ENCODE measurements at places on chromosomes 1 and 21. TPM values are rescaled to one million over a fixed set of nuclear protein-coding genes. Genes with fewer than 3 reads are reported as not detected.

Gene RPS6KC1
- 22.6 TPM for total RNA-seq

DNA sequence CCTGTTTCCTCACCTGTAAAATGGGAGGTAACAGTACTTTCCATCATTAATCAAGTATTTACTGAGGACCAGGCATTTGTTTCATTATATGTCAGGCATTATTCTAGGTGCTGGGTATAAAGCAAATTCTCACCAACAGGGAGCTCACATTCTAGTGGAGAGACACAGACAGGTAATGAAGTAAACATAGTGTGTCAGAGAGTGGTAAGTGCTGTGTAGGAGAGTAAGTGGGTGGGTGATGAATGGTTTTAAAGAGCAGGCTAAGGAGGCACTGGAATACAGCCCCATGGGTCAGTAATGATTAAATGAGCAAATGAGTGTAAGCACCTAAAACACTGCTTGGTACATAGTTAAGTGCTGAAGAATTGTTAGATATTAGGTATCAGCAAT lies 60.4 kb downstream of the DNTTIP2 start:
- no peak for DNase-seq

- DNase-seq: no peak
Observed at GRCh38 chr1:176786274-176786673, 323.3 kb downstream of the PAPPA2 start.

GRCh38 chr21:35203093-35203977 lies 154.2 kb upstream of the RUNX1 start:
- no peak for DNase-seq

DNA sequence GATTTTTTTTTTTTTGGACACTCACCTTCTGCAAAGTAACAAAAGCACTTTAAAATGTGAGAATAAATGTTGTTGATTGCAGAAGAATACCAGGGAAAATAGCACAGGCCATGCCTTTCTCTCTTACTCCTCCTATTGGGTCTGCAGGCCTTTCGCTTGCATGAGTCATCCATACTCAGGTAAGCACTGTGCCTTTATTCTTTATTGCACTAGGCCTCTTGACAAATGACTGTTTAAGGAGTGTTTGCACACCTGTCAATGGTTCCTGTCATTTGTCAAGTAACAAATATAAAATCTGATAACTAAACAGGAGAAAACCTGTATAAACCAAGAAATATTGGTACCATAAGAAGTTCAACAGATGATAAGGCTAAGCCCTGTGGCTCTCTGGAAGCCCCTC lies 106.5 kb downstream of the RGS7 start:
- DNase-seq: no peak

Gene KLF17
- not detected for total RNA-seq

Gene PGLYRP3
- total RNA-seq: not detected

Gene TLR5
- total RNA-seq: 7.0 TPM

- no peak for DNase-seq
Observed at GRCh38 chr1:157249326-157249725, 111.1 kb upstream of the ETV3 start.

DNA sequence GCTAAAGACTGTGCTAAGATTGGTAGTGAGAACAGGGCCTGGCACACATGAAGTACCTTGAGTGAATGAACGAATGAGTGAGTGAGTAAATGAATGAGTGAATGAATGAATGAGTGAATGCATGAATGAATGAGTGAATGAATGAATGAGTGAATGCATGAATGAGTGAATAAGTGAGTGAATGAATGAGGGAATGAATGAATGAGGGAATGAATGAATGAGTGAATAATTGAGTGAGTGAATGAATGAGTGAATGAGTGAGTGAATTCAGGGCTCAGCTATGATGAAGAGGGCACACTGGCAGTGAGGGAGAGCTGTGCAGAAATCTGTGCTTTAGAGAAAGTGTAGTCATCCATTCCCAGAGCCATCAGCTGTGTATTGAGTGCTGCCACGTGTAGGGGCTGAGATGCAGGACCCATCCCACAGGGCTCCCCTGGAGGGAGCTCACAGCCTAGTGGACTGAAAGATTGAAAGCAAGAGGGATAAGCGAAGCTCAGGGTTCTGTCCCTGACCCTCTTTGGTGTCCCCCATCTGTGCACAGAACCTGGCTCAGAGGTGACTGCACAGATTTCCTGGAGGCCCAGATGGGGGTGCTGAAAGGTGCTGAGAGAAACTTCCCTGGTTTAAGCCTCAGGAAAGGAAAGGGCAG lies 217.9 kb upstream of the VAMP3 start:
- DNase-seq: no peak

DNA sequence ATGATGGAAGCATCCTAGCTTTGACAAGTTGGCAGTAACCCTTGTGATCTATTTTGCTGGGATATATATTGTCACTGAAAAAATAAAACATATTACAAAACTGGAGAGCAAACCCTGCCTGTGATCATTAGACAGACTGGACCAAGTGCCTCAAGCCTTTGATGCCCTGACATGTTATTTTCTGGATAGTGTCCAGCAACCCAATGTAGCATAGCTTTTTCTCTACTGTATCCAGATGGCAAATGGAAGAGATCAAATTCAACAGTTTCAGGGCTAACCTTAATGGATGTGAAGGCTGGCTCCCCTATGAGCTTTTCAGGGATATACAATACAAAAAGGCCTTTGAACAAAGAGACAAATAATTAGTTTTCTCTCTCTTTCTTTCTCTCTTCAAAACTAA lies 25.1 kb downstream of the WARS2 start:
- DNase-seq: no peak

Gene SAMD13
- not detected for total RNA-seq

- no peak for DNase-seq
Observed at GRCh38 chr21:36200081-36200561, 43.5 kb downstream of the DOP1B start.

DNA sequence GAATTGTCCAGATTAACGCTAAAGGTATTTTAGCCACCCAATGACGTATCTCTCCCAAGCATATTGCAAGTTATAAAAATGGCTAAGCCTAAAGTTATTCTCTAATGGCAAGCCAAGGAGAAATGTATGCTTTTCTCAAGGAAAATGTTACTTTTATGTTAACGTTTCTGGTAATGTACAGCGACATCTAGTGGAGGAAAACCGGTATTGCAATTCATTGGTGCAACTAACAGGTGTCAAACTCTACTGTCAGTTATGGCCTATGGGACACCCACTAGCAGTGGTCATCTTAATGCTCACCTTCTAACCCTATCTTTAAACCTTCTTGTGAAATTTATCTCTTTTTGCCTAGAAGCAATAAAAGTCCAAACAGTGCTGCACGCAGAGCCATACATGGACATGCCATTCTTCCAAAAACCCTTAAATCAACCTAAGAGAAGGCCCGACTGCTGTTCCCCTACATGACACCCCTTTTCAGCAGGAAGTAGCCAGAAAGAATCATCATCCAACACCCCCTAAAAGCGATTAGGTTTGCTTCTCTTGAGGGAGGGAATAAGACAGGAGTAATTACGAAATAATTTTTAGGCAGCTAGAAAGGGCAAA lies 68.7 kb upstream of the LRIF1 start:
- no peak for DNase-seq

DNA sequence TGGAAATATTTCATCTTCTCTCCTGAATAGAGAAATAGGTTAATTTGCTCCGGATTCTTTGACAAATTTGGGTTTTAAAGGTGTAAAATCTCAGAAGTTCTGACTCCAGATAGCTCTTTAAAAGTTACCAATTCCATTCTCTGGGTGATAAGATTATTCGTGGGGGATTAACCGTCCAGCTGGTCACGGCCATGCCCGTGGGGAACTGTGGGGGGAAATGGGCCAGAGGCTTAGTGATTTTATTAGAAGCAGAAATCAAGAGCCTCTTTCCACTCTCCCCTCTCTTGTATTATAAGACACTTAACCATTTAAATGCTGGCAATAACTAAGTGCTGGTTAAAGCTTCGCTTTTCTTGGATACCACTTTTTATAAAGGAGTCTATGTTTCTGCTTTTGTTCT lies 376.4 kb upstream of the KAZN start:
- no peak for DNase-seq

Gene RHCE
- 0.44 TPM for total RNA-seq

Gene FAM110D
- 4.6 TPM for total RNA-seq

DNA sequence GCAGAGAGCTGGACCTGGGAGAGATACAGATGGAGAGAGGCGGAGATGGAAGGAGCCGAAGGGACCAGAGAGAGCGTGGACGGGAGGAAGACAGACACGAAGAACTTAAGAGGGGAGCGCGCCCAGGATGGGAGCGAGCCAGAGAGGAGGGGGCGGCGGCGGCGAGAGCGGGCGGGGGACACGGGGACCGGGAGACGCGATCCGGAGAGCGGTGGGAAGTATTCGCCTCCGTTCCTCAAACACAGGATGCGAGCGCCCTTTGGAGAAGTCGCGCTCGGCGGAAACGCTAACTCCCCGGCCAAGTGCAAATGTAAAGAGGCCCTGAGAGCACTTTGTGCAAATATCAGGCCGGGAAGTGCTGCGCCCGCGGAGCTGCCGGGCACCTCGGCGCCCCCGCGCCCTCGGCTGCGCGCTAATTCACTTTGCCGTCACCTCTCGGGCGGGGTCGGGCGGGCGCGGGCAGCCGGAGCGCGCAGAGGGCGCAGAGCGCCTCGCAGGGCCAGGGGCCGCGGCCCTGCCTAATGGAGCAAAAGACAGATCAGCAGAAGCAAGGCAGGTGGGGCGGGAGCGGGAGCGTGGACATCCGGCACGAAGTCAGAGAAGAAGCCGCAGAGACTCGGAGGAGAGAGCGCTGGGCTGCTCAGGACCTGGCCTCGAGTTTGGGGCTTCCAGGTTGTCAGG lies 281.2 kb downstream of the RRAGC start:
- no peak for DNase-seq

DNA sequence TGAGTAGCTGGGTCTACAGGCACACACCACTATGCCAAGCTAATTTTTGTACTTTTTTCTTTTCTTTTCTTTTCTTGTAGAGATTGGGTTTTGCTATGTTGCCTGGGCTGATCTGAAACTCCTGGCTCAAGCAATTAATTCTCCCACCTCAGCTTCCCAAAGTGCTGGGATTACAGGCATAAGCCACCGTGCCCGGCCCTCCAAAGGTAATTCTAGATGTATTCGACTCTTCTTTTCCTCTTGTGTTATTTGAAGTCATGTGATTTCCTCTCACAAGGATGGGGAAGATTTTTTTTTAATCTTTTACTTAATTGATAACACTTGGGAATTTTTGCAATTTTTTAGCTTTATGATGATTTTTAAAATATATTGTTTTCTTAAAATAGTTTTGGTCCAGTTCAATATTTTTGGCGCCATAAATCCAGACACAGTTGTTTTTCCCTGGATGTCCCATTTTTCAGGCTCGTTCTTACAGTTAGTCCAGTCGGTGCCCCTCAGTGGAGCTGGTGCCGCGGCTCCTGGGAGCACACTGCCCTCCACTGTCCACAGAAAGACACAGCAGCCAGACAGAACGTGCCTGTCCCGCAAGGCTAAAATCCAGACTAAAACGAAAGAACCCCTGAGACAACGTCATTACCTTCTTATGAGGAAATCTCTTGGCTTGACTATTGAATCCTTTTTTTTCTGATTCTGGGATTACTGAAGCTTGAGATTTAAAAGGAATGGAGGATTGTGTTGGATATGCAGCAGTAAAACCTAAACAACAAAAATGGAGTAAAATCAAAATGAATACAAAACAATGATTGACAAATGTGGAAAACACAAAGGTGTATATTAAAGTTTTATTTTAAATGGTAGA lies 22.4 kb downstream of the STPG1 start:
- peak; percentile 47 for DNase-seq

- no peak for DNase-seq
Observed at GRCh38 chr1:236089046-236089773, 24.3 kb upstream of the NID1 start.

DNA sequence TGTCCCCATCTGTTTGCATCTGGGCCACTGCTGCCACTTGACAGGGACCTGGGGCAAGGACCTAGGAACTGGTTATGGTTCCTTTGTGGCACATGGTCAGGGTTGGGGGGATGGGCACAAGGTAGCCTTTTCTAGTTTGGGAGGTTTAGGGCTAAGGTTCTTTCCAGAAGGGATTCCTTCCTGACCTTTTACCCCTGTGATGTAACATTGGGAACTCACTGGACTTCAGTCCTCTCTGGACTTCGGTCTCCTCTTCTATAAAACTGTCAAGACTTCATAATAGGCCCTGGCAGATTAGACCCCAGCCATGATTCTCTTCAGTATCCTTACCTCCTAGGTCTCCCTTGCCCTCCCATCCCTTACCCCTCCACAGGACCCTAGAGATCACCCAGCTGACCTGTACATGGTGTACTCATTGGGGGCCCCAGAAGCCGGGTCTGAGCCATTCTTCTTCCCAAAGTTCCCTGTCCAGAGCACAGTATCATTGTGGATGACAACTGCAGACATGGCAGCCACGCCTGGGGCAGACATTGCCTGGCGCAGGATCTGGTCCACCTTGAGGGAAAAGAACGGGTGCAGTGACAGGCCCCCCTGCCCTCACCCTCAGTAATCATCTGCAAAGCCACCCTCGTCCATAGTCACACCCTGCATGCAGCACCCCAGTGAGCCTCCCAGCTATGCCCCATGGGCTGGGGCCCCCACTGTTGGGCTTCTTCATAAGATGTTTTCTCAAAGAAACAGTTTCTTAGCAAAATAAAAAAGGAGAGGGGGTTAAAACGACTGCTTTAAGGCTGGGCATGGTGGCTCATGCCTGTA lies 12.9 kb downstream of the LACTBL1 start:
- no peak for DNase-seq

DNA sequence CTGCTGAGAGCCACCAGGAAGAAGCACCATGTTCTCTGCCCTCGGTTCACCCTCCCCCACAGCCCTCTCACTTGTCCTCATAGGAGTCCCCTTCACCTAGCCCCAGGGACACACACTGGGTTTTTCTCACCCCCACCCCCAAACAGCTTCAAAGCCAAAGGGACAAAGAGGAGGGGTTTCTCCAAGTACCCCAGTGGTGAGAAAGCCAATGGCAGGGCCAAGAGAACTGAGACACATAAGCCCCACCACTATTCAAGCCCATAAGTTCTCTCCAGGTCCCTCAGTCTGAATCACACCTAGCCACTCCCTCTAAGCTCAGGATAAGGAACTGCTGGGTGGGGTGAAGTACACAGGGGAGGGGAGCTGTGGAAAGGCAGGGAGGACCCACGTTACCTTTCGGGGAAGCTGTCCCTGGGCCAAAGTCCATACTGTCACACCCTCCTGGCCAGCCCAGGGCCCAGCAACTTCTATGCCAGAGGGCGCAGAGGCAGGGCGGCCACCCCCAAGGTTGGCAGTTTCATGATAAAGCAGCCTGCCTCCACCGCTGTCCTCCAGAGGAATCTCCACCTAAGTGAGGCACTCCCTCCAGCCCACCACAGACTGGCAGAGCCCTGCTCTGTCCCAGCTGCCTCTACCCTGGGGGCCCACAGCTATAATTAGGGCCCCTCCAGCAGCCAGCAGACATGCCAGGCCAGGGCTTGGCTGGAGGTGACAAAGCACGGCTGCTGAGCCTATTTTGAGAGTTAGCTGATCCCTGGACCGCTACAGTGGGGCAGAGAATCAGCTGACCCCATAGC lies 39.0 kb upstream of the PPP1R15B start:
- no peak for DNase-seq

DNA sequence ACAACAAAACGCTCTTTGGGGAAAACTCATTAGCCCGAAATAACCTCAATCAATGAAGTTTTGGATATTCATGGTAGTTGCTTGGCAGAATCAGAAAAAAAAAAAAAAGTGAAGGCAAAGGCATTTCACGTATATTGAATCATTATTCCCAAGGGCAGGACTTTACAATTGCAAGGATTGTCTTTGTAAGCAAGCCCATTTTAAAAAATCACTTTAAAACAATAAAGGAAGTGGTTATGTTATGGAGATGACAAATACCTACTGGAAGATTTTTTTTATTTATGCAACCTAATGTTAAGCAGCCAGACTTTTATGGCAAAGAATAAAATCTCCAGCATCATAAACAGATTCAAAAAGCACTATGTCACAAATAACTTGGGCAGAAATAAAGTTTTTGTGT lies 9.3 kb downstream of the GJB4 start:
- DNase-seq: no peak

- no peak for DNase-seq
Observed at GRCh38 chr1:87902830-87903229, 574.1 kb downstream of the LMO4 start.
